Upper lobe of right lung (tissue), 1 donor: ENCODE measurements at places on chromosomes 1 and 21.

DNA sequence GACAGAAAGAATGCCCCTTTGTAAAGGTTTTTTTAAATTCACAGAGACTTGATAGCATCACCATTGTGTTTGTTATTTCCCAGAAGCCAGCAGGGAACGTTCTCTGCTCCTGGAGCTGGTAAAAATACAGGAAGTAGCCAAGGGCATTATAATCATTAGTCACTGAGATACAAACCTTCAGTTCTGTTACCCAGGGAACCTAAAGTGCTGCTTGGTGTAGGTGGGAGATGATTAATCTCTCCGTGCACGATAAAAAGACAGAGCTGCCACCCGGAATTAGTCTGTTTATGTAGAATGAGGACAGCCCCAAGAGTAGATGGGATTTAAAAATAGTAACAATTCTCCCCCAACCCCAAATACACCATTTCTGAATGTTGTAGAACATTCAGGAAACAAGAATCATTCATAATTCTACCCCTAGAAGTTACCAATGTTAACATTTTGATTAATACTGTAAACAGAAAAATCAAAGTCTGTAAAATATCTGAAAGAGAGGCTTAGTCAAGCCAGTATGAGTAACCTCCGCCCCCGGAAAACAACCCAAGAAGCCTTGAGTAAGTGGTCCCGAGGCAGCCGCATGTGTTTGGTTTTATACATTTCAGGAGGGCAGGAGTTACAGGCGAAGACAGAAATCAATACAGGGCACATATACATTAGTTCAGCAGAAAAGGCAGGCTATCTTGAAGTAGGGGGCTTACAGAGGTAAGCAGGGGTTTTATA is 45.3 kb upstream of the CTBS start:
- DNase-seq: no peak

- DNase-seq: no peak
Observed at GRCh38 chr1:50975436-50975835, 5.4 kb downstream of the CDKN2C start.

- no peak for DNase-seq
Observed at GRCh38 chr1:117695796-117696490, 90.1 kb downstream of the TENT5C start.

DNA sequence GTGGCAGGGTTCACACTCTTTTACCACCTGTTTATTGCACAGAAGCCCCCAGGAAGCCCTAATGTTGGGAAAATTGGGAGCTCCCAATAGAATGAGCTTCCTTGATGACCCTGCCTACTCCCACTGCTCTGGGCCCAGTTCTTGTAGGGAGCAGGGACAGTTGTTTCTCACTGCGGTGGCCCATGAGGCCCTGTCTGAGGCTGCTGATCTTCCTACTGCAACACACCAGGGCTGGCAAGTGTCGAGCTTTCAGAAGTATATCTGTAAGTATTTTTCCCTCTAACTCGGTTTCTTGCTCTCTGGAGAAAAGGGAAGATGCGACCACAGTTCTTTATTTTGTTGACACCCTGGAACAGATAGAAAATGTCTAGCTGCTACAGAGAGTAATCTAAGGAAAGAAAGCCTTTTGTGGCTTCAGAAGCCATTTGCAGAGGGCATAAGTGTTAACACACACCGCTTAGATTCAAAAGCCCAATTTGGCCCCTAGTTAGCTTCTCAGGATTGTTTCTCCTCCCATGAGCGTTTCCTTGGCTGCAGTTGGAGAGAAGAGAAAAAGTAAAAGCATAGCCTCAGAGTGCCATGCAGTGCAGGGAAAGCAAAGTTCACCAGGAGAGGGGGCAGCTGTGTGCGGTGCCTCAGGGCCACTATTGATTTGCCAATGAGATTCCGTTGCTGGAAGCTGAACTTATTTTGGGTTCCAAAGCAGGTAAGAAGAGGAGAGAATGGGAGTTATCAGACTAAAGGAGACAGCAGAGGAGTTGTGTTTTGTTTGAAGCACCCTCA is 102.6 kb downstream of the SELENOF start:
- no peak for DNase-seq

GRCh38 chr1:67439277-67440029 is 9.3 kb upstream of the SERBP1 start:
- DNase-seq: no peak

DNA sequence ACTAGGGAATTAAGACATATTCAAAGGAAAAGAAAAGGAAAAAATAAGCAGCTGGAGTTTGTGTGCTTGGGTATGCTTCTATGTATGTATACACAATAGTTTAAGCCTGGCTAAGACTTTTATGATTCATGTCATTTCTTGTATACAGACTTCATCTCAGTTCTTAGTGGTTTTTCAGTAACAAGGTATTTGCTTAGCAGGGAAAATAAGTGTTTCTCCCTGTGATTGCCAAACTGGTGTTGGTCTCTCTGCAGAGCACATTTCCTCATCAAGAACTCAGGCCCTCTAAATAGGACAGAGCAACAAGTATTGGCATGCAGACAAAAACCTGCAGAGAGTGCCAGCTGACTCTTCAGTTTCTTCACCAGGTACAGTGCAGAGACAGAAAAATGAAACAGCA is 484.4 kb upstream of the ZRANB2 start:
- no peak for DNase-seq

- DNase-seq: no peak
Observed at GRCh38 chr1:8955406-8955805, 9.7 kb downstream of the CA6 start.

GRCh38 chr1:161225178-161225533 is 704 bp upstream of the TOMM40L start:
- no peak for DNase-seq

DNA sequence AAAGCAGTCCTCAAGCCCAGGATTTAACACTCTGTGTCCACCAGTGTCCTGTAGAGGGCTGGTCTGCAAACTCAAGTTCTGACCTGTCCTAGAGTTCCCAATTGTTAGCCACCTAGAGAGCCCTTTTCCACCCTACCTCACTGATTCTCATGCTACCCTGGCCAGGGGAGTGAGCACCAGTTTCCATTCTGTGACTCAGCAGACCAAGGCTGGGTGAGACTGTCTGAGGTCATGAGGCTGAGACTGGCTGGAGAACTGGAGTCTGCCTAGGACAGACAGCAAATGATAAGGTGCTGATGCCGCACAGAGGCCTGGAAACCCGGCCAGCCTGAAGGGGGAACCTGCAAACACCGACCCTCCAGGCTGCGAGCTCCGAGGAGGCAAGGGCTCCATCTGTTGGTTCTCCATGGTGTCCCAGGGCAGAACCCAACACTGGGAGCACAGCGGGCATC is 13.7 kb downstream of the GLIS1 start:
- no peak for DNase-seq

DNA sequence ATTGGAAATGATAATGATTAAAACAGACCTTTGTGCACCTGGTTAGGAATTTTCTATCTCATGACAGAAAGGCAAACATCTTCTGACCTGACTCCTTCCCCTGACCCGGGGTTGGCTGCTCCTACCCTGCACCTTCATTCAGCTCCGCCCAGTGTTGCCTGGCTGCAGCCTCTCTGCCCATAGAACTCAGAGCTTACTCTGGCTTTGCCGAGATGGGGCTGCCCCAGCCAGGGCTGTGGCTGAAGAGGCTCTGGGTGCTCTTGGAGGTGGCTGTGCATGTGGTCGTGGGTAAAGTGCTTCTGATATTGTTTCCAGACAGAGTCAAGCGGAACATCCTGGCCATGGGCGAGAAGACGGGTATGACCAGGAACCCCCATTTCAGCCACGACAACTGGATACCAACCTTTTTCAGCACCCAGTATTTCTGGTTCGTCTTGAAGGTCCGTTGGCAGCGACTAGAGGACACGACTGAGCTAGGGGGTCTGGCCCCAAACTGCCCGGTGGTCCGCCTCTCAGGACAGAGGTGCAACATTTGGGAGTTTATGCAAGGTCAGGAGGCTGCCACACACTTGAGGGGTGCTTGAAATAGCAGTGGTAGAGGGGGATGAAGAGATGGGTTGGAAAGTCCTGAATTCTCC is at the start of gene DIO1:
Gene DIO1 (plus strand): TSS at position 189 of the 638 bp plus-strand sequence. CDS start 24 bp downstream, at position 213.
- no peak for DNase-seq
